ENCODE measurements at places on chromosomes 1 and 21.

- no peak for DNase-seq
These were observed 10.3 kb downstream of the WLS start for GRCh38 chr1:68221980-68222373.

DNA sequence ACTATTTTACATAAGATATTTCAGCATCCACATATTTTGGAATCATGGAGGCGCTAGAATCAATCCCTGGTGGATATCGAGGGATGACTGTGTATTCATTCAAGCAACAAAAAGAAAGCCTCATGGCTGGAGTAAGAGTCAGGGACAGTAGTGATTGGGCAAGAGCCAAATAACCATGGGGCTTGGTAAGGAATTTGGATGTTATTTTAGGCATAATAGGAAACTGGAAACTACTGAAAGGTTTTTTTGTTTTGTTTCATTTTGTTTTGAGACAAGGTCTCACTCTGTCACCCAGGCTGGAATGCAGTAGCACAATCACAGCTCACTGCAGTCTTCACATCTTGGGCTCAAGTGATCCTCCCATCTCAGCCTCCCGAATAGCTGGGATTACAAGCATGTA, 33.8 kb upstream of the EYA3 start:
- no peak for DNase-seq

DNA sequence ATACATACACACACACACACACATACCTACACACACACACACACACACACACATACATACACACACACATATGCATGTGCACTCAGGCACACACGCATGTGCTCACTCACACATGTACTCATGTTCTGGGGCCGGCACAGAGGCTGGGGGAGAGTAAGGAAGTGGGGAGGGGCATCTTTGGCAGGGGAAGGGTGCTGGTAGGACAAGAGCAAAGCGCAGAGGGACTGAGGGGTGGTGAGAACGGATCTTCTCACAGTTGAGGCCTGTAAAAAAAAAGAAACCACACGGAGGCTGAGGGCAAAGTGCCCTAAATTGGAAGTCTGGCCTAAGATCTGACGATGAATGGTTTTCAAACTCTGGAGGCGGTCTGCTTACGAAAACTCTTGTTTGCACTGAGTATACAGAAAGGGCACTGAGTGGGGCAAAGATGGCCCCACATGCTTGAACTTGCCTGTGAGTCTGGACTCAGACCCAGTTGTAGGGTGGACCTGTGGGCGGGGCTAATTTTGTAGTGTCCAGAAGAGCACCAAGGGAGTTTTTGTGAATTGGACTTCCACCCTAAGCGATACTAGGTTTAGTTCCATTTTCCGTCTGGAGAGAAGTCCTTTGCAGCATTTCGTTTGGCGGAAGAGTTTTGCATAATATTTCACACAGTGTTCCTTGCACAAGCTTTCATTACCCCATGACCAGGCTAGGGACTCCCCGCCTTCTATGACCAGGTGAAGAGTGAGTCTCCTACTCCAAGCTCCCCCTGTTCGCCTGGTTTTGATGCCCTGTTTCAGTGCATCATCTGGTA, 79.3 kb upstream of the LYST start:
- no peak for DNase-seq

GRCh38 chr1:109274533-109275476, 8.1 kb downstream of the PSRC1 start:
- DNase-seq: no peak

DNA sequence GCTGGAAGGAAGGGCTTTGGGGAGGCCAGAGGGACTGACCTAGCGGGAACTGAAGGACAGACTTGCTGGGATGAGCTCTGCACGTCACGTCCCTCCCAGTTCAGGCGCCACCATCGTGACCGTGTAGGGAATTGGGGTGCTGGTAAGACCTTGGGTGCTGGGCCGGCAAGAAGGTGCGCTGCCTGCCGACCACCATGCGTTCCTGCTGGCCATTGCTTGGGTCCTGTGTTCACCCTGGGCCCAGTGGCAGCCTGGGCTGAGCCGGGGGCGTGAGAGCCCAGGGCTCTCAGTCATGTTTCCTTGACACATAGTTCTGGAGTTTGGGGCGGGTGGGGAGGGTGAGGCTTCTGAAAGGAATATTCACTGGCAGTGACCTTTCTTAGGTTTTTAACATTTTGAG, 176.0 kb downstream of the CAMTA1 start:
- no peak for DNase-seq

GRCh38 chr1:23200883-23201282, 16.4 kb downstream of the HTR1D start:
- no peak for DNase-seq

DNA sequence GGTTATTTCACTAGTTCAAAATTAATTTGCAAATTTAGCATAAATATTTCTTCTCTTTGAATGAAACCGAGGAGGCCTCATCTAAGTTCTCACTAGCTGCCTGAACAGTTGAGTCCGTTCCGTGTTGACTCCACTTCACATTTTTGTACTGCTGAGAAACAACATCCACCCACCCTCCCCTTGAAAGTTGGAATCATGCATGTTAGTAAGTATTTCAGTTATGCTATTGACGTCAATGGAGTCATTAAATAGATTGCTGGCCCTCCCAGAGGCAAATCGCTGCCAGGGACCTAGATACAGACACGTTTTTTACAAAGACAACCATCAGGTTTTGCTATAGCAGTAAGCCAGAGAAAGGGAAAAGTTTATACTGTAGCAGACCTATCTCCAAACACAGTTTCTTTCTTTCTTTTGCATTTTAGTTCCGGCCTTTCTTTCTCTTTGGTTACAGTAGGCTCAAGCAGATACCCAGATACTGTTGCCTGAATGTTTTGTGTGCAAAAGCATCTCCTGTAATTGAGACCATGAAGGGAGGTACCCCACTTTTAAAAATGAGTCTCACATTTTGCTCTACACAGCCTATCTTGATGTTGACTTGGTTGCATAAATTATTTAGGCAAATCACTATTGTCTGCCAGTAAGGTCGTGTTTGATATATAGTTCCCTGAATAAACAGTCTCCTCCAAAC, 262.6 kb upstream of the SGIP1 start:
- DNase-seq: peak; percentile 4

- no peak for DNase-seq
These were observed 31.4 kb upstream of the BECN2 start for GRCh38 chr1:241926141-241926540.

- no peak for DNase-seq
These were observed 474.4 kb downstream of the SETD4 start for GRCh38 chr21:35585878-35586277.

GRCh38 chr21:43343992-43344886, 82.7 kb downstream of the SIK1 start:
- no peak for DNase-seq

GRCh38 chr1:53390261-53390660, 62.4 kb upstream of the LRP8 start:
- DNase-seq: no peak

DNA sequence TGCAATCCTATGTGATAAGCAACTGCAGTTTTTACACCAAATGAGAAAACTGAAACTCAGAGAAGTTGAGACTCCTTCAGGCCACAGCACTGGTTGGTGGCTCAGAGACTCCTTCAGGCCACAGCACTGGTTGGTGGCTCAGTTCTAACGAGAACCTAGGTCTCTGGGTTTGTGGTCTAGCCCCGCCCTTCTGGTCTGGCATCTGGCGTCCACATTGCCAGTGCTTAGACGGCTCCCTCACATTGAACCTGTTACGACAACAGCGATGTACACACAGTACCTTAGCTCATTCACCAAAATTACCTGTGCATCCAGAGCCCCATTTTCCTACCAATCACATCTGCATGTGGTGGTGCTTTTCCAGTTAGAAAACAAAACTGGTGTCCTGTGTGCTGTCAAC, 66.1 kb downstream of the NID1 start:
- DNase-seq: no peak

GRCh38 chr1:53038566-53038965, 23.4 kb upstream of the PODN start:
- DNase-seq: no peak

DNA sequence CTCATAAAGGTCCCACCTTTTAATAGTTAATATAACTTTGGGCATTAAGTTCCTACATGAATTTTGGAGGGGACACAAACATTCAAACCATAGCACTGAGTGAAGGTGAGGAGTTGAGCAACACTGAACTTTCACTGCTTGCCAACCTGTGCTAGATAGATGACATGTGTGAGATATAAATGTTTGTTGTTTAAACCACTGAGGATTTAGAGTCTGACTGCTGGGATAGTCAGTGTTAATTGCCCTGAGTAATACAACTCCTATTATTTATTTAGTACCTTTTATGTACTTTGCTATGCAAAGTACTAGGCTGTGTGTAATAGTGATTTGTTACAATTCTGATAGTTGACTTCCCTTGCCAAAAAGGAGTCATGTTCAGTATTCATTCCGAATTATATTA, 32.4 kb upstream of the SLC16A1 start:
- DNase-seq: no peak

DNA sequence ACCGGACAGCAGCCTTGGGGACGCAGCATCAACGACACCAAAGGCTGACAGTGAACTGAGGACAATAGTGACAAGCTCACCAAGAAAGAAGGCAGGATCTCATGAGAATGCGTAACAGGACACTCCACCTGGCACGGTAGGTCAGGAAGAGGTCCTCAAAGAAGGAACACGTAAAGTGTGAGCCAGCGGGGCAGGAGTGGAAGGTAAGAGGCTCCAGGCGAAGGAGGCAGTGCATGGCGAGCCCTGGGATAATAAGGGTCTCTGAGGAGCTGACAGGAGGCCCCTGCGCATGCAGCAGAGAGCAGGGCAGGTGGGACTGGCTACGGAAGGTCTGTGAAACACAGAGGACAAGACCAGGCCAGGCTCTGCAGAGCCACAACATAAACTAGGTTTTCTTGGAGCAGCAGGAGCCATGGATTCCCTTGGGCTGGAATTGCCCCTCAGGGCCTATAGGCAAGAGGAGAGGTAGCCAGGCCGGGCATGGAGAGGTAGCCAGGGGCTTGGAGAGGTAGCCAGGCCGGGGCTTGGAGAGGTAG, 8.2 kb downstream of the LSS start:
- DNase-seq: no peak

DNA sequence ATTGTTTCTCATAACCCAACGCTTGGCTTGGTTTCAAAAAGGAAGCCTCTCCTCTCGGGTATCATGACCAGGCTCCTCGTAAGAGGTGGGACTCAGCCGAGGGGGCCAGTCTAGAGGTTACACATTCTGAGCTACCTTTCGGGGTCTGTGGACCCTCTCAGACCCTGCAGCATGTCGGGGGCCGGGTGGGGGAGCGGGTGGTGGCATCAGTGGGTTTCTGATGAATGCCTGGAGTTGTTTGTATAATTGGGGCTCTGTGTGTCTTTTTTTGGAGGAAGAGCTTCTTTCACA, 229.3 kb downstream of the CAMTA1 start:
- DNase-seq: no peak

GRCh38 chr1:32920833-32921232, 19.6 kb upstream of the TMEM54 start:
- no peak for DNase-seq

GRCh38 chr1:112373806-112374205, 22.2 kb upstream of the CTTNBP2NL start:
- no peak for DNase-seq

- DNase-seq: no peak
These were observed 18.1 kb downstream of the B3GALT5 start for GRCh38 chr21:39630827-39631226.

- no peak for DNase-seq
These were observed 417.3 kb downstream of the USH2A start for GRCh38 chr1:216005916-216006315.

- no peak for DNase-seq
These were observed 7.5 kb upstream of the KNCN start for GRCh38 chr1:46558966-46559365.

- DNase-seq: no peak
These were observed 163.0 kb downstream of the SYT2 start for GRCh38 chr1:202547215-202547614.

- no peak for DNase-seq
These were observed 58.6 kb upstream of the TMPRSS2 start for GRCh38 chr21:41566500-41567014.

DNA sequence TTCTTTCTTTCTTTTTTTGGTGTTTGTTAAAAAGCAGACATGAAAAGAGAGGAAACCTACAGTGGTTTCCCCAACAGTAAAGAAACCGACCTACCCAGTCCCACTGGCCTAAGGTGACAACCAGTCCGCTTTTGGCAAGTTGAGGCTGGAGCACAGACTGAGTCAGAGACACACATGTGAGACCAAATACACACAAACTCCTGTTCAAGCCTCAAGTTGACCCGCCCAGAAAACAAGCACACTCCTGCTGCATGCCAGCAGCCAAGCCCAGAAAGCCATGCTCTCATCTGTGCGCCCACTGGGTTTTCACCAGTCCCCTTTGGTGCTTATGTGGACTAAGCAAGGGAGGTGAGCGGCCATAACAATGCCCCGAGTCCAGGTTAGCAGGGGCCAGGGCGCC, 64.6 kb upstream of the GPR153 start:
- DNase-seq: no peak

- no peak for DNase-seq
These were observed 3.9 kb upstream of the CD101 start for GRCh38 chr1:116997636-116998035.

DNA sequence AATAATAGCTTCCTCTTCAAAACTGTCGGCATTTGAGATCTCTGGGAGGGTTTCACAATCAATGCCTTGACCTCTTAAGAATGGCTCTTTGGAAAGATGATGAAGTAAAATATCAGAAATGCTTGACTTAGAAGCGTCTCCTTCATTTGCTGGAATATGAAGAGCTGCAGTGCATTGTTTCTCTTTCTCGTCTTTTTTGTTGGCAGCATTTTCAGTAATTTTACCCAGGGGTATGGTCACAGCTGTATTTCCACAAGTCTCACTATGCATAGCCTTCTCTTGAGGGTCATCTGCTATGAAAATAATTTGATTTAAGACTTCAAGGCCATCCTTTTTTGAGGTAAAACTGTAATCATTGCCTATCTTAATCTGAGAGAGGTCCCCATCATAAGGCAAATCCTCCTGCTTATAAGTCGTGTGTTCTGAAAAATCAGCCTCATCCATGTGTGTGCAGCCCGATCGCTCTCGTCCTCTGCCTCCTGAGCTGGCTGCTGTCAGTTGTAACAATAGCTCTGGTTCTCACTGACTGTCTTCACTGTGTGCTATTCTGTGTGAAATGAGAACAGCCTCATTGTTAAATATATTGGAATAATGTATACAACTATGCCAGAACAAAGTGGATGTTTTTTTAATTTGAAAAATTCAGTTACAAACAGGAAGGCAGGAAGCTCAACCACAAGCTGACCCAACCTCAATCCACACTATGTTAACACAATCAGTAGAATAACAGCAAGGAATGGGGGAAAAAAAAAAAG, 4.5 kb downstream of the AKNAD1 start:
- DNase-seq: no peak

GRCh38 chr1:10860682-10861081, 64.2 kb upstream of the CASZ1 start:
- DNase-seq: no peak

Measured in erythroblast (primary cell).